GM12864 (cell line): ENCODE measurements at places on chromosomes 5 and 9.

- DNase-seq, result no peak
Measured at GRCh38 chr9:132414731-132415130, 4.7 kb downstream of the CFAP77 start.

DNA sequence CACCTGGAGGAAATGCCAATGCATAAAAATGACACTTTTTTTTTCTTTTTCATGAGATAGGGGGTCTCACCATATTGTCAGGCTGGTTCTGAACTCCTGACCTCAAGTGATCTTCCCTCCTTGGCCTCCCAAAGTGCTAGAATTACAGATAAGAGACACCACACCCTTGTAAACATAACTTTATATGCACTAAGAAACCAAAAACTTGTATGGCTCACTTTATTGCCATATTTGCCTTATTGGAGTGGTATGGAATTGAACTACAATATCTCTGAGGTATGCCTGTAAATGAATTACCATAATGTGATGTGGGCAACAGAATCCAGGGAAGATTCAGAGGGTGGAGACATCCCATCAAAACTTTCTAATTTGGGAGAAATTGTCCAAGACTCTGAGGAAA is 113.9 kb downstream of the UGCG start:
- DNase-seq, result no peak

GRCh38 chr9:31574006-31574765 is 810.3 kb upstream of the ACO1 start:
- DNase-seq, result no peak

DNA sequence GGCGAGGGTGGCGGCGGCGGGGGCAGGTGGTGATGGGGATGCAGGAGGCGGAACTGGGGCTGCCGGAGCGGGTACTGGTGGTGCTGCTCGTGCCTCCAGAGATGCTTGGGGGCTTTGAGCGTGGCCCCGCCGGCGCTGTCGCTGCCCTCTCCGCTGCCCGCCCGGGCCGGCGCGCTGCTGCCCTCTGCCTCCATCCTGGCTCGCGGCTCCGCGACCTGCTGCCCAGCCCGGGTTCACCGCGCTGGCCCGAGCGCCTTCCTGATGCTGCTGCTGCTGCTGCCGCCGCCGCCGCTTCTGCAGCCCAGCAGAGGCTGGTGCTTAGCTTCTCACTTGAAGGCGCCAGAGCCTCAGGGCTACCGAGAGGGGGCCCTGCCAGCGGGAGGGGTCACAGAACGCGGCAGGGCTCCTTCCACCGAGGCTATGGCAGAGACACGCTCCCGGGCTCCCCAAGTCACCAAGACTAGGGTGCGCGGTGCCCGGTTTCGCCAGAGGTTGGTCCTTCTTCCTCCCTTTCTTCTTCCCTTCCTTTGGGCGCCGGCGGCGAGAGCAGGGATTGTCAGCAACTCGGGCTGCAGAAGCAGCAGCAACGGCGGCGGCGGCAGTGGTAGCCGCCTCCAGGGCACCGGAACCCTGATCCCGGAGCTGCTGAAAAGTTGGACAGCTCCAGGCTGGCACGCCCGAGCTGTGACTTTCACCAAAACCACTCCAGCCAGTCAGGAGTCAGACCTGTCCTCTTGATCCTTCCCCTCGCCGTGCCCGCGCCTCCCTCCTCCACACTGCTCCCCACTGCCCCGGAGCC is at the start of gene PDE4D:
Gene PDE4D, minus strand, starts transcription at position 298 of the 799 bp plus-strand sequence.
- no peak for DNase-seq

GRCh38 chr9:5178126-5178805 is 7.2 kb downstream of the INSL6 start:
- DNase-seq, result no peak
